Cerebellar nuclear complex (tissue), 1 donor: ENCODE measurements at places on chromosomes 2 and 18.

DNA sequence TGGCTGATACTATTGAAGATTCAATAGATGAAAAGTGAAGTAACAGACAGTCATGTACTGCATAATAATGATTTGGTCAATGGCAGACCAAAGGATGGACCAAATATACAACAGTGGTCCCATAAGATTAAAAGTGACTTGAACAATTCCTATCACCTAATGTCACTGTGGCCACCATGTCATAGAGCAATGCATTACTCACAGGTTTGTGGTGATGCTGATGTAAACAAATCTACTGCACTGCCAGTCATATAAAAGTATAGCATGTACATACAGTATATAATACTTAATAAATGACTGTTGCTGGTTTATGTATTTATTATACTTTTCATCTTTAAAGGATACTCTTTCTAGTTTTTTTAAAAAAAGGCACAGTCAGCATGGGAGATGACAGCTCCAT lies 99.9 kb downstream of the USP34 start:
- DNase-seq, result no peak

- DNase-seq, result no peak
These were observed 94.2 kb upstream of the STPG4 start for GRCh38 chr2:47249157-47249900.

DNA sequence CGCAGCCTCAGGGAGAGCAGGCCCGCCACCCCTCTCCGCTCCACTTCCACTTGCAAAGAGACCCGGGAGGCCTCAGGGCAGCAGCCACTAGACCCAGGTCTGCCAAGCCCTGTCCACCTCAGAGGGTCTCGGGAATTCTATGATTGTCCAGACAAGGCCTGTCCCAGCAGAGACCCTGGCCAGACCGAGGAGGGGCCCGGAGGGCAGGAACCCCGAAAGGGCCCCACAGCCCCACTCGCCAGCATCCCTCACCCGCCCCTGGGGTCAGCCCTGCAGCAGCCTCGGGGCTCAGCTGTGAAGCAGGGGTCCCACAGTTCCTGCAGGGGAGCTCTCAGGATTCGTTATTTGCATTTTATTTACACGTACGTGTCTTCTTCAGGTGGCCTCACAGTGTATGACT lies 269.5 kb downstream of the EIPR1 start:
- no peak for DNase-seq

- no peak for DNase-seq
These were observed 57.4 kb downstream of the LINC00305 start for GRCh38 chr18:64091526-64091925.

DNA sequence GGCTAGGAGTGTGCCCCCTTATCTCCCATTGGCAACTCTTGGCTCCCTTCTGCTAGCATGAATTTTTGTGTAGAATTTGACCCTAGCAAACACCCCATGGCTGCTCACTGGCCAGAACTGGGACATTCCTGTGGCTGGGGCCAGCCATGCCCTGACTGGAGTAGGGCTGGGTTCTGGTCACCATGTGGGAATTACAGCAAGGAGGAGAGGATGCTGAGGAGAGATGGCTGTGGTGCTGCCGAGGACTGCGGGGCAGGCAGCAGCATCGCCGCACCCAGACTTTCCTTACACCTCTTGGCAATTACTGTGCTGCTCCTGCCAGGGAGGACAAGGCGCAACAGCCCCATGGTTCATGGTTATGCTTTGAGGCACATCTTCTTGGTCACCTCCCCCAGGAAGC lies 12.7 kb downstream of the KCNF1 start:
- DNase-seq, result no peak

DNA sequence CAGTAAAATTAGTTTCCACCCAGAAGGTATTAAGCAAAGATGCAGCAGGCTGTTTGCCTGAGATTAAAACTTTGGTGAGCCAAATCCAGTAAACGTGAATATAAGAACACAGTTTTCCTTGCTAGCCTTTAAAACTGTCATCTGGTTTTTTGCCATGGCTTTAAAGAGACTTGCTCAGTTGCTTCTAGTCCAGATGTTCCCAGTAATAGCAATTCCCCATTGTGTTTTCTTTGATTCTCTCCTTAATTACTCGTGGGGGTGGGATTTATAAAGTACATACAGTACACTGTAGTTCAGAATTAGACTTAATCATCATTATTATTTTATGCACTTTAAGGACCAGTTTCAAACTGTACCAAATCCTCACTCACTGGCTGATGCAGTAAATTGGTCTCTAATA lies 303.5 kb upstream of the ZNF804A start:
- no peak for DNase-seq
